ENCODE measurements at places on chromosomes 7 and 10.
A peak's percentile ranks its signal among the peaks of the same experiment; 100 is the strongest.

DNA sequence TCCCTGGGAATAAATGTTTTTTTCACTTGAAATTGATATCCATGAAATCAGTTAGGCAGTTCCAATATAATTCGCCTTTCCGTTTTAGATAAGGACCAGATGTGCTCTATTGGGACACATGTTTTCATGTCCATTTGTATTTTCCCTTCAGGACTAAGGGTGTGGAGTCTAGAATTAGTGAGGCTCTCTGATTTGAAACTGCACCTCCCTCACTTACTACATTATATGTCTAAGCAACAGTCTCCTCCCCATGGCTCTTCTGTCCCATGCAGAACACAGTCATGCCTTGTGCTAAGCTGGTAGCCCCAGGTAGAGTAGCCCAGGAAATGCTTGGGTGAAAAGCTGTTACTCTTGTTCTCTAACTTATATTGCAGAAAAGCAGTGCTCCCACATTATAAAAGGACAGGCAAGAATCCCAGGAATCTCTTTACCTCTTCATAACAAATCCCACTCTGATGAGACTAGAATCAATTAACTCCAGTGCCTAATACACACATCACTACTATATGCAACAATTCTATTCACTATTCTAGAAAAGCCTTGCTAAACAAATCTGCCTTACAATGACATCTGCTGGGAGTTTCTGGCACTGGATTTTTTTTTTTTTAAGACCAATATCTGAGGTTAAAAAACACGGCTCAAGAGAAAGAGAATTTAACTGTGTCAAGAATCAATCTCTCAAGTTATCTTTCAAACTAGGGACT lies 293.9 kb downstream of the SNX13 start:
- DNase-seq = peak; percentile 68

- DNase-seq = no peak
Observed at GRCh38 chr7:116232920-116233319, 22.6 kb downstream of the TES start.

- DNase-seq = peak; percentile 80
Observed at GRCh38 chr7:92634924-92635519, 44.8 kb upstream of the FAM133B start.

DNA sequence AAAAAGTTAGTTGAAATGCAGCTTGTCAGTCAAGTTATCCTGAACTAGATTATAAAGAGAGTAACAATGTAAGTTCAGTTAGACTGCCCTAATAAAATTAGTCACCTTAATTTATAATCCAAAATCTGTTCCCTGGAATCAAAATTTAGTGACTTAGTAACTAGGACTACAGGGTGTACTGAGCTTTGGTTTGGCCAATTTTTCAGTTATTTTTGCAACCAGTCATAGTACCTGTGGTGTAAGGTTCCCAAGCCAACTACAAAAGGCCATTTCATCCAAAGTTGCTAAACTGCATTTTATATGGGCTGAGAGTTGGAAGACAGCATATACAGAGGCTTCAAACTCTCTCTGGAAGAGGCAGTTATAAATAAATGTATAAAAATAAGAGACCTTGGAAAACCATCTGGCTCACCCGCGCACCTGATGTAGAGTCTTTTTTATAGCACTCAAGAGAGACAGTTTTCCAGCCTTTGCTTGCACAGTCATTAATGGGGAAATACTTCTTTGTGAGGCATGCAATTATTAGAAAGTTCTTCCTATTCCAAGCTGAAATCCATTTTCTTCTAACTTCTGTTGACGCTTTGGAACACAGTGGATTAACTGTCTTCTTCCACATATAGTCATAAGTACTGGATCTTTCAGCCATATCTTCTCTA lies 59.2 kb downstream of the PUS7 start:
- no peak for DNase-seq

DNA sequence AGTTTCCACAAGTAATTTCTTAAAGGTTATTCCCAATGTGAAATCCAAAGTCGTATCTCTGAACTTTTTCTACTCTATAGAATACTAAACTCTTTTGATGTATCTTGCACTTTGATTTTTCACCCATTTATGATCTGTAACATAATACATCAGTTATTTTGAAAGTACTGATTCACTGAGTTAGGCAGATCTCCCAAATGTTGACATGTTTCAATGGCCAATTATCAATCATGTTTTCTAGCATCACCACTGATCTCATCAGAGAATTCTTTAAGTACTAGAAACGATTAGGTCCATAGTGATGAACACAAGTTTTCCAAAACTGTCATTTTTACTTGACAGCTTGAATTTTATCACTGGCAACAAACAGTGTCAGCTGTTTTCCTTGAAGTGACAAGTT lies 119.0 kb downstream of the ATE1 start:
- no peak for DNase-seq

DNA sequence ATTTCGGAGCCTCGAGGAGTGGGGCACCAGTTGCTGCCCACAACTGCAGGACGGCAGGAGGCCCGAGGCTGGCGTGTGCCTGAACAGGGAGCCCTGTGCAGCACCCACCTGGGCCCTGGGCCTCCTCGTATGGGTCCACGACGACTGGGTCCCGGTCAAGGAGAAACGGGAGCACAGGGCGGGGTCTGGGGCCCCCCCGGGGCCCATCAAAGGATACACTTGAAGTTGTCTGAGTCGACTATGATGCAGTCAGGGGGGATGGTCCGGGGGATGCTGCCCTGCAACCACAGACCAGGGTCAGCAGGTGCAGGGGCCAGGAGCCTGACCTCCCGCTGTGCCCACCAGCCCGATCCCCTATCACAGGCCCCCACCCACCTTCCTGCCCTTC lies 28.5 kb upstream of the NKX6-2 start:
- DNase-seq = no peak

- DNase-seq = no peak
Observed at GRCh38 chr10:42754155-42755027, 28.2 kb upstream of the BMS1 start.

- no peak for DNase-seq
Observed at GRCh38 chr7:89934101-89934500, 220.2 kb upstream of the STEAP1 start.

DNA sequence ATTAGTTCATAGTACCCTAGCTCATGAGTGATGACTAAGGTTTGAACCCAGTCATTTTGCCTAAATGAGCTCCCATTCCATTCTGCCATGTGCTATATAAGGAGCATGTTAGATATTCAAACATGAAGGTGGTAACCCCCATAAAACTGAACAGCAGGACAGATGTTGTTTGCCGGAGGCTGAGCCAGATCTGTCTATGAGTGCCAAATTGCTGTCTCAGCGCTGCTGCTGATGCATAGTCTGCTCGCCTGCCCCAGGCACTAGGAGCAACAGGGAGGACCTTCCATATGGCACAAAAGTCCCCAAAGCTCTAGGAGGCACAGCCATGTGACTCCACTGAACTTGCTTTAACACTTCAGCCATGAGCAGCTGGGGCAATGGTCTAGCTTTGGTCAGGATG lies 466.0 kb upstream of the GHITM start:
- no peak for DNase-seq

- no peak for DNase-seq
Observed at GRCh38 chr10:56469482-56469881, 108.4 kb upstream of the ZWINT start.
